ENCODE measurements at places on chromosomes 6 and 20.

- no peak for DNase-seq
Measured at GRCh38 chr6:95572098-95572497, 5.2 kb upstream of the MANEA start.

GRCh38 chr6:29724937-29725869 lies 2.0 kb downstream of the HLA-F start:
- DNase-seq = no peak

GRCh38 chr6:111844376-111844775 lies 28.9 kb downstream of the FYN start:
- no peak for DNase-seq

GRCh38 chr20:16821211-16822089 lies 73.3 kb downstream of the OTOR start:
- DNase-seq = peak; percentile 35

DNA sequence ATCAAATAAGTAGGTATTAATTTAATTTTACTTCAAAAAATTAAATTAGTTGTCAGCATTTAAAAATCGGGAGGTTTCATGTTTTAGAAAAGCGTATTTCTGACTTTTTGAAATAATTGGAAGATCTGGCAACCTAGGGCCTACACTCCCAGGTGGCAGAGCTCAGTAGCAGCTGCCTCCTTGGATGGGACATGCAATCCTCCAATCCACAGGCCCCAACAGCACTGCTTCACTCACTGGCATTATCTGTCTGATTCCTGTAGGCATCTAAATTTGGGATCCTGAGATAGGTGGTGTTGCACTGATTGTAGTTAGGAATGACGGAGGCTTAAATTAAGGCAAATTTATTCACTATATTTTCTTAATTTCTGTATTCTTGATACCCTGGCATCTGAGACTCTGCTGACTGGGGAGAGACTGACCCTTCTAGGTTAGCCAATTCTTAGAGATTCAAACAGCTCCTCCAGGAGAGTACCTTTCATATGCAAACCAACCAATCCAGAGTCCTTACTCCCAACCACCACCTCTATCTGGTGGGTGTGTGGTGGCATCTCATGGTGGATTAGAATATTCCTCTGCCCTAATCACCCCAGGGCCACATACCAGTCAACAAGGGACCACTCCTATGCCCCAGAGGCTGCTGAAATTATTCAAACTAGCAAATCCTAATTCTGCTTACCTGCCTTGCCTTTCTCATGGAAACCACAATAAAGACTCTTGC lies 146.6 kb upstream of the GLP1R start:
- no peak for DNase-seq

GRCh38 chr6:85402922-85403321 lies 47.0 kb upstream of the NT5E start:
- no peak for DNase-seq

DNA sequence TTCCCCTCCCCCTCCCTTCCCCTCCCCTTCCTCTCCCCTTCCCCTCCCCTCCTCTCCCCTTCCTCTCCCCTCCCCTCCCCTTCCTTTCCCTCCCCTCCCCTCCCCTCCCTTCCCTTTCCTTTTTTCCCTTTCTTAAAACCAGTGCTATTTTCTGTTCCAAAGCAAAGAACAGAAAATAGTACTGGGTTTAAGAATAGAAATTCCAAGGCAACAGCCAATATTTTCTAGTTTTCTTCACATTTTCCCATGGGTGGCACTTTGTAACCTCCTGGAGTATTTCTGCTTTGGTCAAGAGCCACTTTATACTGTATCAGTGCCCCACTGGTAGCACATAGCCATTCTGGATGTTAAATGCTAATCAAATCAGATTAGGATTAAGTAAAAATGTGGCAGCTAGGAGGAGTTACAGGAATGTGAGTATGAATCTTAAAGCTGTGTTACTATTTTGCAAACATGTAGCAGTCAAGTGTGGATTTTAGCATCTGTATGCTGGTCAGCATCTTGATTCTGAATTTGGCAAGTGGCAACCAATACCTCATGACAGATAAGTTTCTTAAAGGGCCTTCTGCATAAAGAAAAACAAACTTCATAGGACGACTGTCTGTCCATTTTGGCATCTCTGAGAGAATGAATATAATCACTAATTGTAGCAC lies 126.4 kb downstream of the CEP57L1 start:
- no peak for DNase-seq

DNA sequence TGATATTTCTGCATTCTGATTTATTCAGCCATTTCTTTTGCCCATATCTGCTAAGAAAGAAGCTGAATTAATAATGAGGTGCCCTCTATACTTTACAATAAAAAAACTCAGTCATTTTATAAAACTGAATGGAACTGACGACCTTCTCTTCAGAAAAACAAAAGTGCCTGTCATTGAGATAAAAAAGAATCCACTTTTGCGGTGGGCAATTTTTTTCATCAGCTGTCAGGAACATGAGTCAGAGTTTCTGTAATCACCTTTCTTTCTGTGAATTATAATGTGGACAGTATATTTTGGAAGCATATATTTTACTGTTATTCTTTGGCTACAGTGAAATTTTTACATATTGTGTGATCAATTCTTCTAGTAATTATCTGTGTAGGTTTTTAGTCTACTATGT lies 33.4 kb downstream of the IL20RA start:
- no peak for DNase-seq

GRCh38 chr20:57560554-57561355 lies at the start of gene PCK1:
Gene PCK1, plus strand, starts transcription at chr20:57561110. Its CDS starts 302 bp downstream, at chr20:57561412.
- DNase-seq = no peak

- DNase-seq = no peak
Measured at GRCh38 chr20:16955462-16955861, 207.3 kb downstream of the OTOR start.

DNA sequence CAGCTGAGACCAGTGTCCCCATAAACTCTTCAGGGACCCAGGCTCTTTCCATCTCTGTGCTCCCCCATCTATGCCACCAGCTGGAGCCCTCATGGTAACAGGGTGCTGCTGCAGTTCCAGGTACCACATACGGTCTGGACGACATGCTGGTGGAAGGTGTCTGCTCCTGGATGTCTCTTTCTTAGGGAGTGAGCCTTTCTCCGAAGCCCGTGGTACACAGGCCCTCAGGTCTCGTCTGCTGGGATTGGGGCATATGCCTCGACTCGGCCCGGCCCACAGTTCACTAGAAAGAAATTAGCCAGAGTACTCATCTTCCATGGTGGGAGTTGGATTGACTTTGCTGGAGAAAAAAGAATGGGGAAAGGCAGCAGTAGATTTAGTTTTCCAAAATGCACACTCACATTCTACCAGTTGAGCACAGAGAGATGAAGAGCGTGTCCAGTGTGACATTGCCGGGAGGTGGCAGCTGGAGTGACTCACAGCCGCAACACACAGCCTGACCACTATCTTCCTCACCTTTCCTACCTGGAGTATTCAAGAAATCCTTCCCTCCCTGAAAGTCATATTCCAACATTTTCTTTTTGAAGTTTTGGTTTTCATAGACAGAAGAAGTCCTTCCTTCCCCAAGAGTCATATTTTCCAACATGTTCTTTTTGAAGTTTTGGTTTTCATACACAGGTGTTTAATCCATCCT lies 18.6 kb upstream of the SPO11 start:
- DNase-seq = no peak

- no peak for DNase-seq
Measured at GRCh38 chr6:120608826-120609225, 725.5 kb downstream of the TBC1D32 start.

- DNase-seq = no peak
Measured at GRCh38 chr6:157983406-157984119, 1.9 kb downstream of the SYNJ2 start.

GRCh38 chr20:58144096-58144495 lies 84.4 kb downstream of the ANKRD60 start:
- DNase-seq = no peak

- no peak for DNase-seq
Measured at GRCh38 chr6:17851001-17851719, 136.3 kb downstream of the KIF13A start.

DNA sequence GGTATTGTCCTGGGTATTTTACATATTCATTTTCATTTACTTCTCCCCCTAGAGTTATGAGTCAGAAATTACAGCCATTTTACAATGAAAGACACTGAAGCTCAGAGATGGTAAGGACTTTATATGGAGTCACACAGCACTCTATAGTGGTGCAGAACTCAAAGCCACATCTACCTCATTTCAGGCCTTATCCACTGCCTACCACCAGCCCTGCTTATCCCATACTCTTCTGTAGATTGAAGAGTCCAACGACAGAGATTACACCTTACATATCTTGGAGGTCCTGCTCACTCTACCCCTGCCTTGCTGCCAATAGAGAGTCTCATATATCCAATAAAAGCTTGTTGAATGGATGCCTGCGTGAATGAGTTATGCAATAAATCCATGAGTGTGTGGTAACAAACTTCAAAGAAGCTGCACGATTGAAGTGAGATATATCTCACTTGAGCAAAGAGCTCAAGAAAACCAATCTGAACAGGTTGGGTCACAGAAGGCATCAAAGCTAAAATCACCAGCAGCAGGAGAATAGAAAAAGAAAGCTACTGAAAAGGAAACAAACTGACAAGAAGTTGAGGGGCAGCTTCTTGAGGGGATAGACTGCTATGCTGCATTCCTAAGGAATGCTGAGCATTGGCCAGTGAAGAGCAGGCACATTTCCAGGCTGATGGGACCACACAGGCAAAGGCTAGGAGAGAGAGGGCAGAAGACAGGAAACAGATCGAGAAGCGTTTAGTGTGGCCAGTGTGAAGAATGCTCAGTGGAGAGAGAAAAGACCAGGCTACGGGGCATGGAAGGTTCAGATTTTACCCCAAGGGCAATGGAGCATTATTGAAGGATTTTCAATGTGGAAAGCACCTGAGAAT lies 585.6 kb downstream of the DHX35 start:
- DNase-seq = no peak

DNA sequence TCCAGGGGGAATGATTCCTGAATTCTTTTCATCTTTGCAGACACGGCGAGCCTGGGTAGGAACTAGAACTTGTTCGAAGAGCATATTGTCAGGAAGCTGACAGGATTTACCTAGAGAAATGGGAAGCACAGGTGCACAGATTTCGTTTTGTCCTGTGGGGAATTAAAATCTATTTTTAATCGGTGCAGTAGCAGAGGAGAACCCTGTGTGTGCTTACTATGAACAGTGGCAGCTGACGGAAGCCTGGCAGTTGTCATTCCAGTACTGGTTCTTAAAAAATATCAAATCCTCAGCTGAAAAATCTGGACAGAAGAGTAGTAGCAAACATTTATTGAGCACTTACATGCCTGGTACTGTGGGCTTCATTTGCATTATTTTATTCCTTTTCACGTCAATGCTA lies 609.0 kb downstream of the QKI start:
- DNase-seq = no peak

- no peak for DNase-seq
Measured at GRCh38 chr6:5667737-5668136, 339.0 kb downstream of the NRN1 start.

DNA sequence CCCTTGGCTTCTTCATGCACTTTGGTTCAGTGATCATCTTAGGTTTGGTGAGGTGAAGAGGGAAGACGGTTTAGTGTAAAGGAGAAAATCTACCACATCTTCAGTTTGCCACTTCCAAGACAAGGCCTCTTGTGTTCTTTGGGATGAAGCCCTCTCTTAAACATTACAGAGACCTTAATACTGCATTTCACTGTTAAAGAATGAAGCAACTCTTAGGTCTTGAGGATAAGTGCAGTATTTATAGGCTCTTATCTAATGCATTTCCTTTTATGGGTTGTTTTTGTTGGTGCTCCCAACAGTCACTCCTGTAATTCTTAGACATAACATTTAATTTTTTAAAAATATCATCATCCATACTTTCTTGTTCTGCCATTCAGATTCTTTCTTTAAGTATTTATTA lies 139.9 kb upstream of the LAMP5 start:
- no peak for DNase-seq

- DNase-seq = no peak
Measured at GRCh38 chr6:842141-842540, 149.2 kb upstream of the EXOC2 start.

- no peak for DNase-seq
Measured at GRCh38 chr6:163994566-163994965, 580.0 kb downstream of the QKI start.

DNA sequence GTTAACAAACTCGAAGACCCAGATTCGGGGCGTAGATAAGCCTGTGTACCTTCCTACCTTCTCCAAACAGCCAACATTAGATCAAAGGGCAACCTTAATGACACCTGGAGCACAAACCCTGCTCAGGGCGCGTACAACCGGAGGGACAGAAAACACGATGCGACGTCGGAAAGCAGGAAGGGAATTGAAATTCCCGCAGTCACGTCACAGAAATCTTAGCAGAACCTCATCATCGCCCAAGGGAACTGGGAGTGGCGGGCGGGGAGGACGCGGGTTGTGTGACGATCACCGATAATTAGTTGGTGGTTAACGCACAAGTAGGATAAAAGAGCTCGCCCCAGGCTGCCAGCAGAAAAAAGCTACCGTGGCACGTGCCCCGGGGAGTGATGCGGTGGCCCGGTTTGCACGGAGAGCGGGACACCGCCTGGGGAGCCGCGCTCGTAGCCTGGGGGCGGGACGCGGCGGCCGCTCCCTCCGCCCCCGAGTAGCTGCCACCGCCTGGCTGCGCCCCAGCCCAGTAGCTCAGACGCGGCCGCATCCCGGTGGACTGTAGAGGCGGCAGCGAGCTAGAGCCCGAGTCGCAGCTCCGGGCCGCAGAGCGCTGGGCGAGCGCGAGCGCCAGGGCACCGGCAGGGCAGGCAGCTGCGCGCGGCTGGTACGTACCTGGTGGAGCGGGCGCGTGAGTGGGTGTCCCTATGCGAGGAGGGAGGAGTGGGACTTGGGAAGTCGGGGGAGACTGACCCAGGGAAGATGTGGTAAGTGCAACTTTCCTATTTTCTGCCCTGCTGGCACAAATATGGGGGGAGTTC lies at the start of gene PKIB:
TSS of gene PKIB (plus strand) at position 525 of the 809 bp plus-strand sequence. CDS start 107,390 bp downstream, outside the sequence.
- peak; percentile 77 for DNase-seq

DNA sequence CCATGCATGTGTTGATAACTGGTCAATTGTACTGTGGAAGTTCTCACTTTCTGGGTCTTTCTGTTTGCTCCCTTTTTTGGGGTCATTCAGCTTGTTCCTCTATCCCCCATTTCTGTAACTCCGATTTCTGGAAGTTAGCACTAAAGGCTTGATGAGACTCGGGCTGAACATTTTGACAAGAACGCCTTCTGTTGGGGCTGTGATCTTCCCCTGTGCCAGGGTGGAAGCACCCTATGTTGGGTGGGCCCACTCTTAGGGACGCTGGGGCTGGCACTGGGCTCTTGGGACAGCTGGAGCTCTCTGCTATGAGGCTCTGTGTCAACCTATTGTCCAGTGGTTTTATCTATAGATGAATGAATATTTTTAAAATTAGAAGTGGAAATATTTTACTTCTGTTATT lies 60.1 kb upstream of the FRMD1 start:
- DNase-seq = no peak
